NCI-H69 (cell line): ENCODE measurements at places on chromosomes 13 and 19.

GRCh38 chr13:105961438-105961837, 574.0 kb downstream of the EFNB2 start:
- no peak for DNase-seq

GRCh38 chr13:114249077-114249476, 14.4 kb downstream of the CDC16 start:
- peak; percentile 22 for DNase-seq

DNA sequence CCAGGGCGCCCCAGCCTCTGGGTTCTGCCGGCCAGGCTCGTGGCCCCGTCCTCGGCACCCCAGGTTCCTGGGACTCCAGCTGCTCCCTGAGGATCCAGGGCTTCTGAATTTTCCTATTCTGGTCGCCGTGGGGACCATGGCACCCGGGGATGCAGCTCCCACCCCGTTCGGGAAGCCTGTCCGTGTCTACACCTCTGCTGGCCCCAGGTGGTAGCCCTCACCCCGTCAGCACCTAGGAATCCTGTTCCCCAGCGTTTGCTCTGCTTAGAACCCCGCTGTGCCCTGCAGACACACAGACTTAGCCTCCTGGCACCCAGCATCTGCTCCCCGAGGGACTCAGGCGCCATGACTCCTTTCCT, 960 bp downstream of the PPFIA3 start:
- peak; percentile 44 for DNase-seq

DNA sequence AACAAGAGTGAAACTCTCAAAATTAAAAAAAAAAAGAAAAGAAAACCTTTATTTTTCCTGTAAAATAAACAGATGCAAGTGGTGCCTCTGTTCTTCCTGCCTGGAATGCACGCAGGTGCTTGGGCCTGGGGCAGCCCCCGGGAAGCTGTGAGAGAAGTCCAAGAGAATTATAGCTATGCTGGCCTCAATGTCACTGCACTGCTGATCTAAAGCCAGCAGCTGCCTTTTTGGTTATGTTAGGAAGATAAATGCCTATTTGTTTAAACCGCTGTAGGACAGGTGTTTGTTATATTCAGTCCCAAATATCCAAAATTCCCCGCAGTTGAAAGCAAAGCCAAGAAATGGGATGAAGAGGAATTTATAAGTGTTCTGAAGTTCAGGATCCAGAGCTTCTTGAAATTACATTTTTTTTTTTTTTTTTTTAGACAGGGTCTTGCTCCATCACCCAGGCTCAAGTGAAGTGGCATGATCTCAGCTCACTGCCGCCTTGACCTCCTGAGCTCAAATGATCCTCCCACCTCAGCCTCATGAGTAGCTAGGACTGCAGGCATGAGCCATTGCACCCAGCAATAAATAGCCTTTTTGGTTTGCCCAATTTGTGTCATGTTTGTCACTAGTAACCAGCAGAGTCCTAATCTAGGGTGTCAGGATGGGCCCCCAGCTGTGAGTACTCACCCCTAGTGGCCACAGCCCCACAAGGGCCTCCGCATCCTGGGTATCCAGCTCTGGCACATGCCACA, 2.2 kb downstream of the RINL start:
- DNase-seq: no peak

- no peak for DNase-seq
Measured at GRCh38 chr13:103289681-103290080, 223.5 kb upstream of the SLC10A2 start.

DNA sequence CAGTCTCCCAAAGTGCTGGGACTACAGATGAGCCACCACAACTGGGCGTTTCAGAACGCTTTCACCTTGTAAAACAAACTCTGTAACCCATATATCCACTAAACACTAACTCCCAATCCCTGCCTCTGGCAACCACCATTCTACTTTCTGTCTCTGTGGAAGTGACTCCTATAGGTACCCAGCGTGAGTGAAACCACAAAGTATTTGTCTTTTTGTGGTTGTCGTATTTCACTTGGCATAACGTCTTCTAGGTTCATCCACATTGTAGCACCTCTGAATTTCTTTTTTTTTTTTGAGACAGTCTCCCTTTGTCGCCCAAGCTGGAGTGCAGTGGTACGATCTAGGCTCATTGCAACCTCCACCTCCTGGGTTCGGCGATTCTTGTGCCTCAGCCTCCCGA, 44.8 kb downstream of the BRD4 start:
- DNase-seq: no peak

GRCh38 chr19:41666075-41666474, 22.0 kb downstream of the CEACAM7 start:
- DNase-seq: no peak

DNA sequence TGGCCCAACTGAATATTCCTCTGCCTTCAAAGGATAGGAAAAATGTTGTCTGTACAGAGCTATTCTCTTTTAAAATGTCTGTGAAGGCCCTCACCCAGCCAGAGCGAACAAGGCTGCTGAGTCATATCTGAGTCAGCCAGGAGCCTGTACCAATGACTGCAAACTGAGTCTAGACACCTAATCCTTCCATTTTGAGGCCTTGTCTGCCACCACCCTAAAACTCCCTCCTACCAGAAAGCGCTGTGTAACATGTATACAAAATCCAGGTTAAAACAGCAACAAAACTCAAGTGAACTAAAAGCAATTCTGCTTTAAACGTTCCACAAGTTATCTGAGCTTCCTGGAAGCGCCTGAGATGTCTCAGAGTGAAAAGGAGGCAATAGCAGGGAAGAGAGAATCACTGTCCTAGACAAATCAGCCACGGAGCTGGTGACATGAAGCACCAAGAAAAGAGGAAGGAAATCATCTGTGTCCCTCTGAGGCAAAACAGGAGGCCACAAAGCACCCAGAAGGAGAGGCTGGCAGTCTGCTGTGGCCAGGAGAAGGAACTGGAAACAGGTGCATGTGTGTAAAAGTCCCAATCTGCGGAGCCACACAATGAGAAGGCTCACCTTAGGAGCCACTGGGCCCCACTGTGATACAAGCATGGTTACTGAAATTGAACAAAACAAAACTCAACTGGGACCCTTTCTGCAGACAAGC, 10.2 kb downstream of the DHRS12 start:
- DNase-seq: no peak

GRCh38 chr13:48729856-48730255, 76.1 kb downstream of the CYSLTR2 start:
- DNase-seq: no peak

DNA sequence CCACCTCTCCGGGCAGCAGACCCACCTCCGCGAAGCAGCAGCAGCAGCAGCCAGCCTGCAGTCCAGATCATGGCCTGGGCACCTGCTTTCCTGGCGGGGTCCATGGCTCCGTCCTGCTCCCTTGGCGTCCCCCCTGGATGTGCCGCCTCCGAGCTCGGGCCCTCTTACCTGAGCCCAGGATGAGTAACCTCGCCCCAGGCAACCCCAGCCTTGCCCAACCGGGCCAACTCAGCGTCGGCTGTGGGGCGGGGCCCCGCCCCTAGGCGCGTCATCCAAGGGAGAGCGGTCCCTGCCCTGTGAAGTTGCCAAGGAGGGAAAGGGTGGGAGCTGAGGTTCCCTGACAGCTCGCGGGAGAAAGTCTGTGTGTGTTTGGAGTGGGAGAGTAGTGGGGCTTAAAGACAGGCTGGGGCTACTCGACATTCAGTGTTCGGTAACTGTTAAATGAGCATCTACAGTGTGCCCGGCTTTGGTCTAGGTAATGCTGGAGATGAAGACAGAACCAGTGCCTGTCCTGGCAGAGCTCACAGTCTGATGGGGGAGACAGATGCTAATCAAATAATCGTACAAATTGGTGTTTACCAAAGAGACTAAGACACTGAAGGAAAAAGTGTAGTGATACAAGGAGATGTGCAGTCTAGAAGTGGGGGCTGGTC, at the start of gene LYPD3:
Gene LYPD3 (minus strand): TSS at position 141 of the 653 bp plus-strand sequence. CDS start 37 bp downstream, at position 104.
- DNase-seq: peak; percentile 21

- peak; percentile 96 for DNase-seq
Measured at GRCh38 chr19:13163609-13164342, 13.6 kb downstream of the IER2 start.

DNA sequence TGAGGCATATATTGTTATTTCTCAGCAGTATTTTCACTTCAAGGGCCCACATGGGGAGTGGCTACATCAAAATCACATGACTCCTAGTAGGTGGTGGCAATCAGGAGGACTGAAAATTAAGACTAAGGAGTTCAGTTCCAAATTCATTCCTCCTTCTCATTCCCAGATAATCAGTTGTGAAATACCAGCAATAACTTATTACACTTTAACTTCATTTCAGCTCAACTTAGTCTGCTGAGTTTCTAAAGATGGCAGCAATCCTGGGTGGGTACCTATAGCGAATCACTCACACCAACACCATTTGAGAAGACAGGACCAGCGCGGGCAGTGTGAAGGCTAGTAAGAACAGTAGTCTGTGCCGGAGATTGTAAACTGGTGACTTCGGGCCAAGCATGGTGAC, 63.9 kb upstream of the SLC10A2 start:
- DNase-seq: no peak

GRCh38 chr19:37893845-37894575, 12.4 kb downstream of the WDR87 start:
- DNase-seq: no peak

- no peak for DNase-seq
Measured at GRCh38 chr19:29480507-29480906, 45.3 kb upstream of the VSTM2B start.

DNA sequence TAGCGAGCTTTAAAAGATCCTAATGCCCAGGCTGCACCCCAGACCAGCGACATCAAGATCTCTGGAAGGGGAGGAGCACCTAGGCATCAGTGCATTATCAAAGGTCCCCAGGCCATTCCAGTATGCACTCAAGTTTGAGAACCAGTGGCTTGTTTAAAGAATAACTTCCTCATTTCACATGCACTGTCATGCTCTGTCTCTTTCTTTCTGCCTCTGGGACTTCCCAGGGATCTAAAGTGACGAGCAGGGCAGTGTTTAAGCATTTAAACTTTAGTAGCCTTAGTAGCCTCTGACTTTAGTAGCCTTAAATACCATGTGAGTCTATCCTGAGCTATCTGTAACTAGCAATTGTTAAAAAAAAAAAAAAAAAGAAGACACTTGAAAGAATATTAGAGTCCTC, 8.9 kb upstream of the FARP1 start:
- DNase-seq: no peak

DNA sequence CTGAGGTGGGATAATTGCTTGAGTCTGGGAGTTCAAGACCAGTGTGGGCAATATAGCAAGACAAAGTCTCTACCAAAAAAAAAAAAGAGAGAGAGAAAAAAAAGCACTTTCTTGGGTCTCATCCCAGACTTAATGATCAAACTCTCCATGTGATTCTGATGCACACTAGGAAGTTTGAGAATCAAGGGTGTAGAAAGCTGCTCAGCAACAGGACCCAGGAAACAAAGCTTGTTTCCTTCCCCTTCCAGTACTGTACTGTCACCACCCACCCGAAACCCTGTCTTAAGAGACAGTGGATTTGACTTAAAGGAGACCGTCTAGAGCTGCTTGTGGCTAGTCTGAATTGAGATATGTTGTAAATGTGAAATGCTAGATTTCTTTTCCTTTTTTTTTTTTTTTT, 5.8 kb downstream of the MISP3 start:
- DNase-seq: no peak

GRCh38 chr13:77040835-77041234, 13.9 kb upstream of the FBXL3 start:
- DNase-seq: no peak

- peak; percentile 49 for DNase-seq
Measured at GRCh38 chr13:43908156-43909126, 28.7 kb downstream of the LACC1 start.

- DNase-seq: no peak
Measured at GRCh38 chr19:31181535-31181934, 167.7 kb downstream of the TSHZ3 start.

GRCh38 chr13:53382008-53382407, 353.4 kb downstream of the OLFM4 start:
- DNase-seq: peak; percentile 58

DNA sequence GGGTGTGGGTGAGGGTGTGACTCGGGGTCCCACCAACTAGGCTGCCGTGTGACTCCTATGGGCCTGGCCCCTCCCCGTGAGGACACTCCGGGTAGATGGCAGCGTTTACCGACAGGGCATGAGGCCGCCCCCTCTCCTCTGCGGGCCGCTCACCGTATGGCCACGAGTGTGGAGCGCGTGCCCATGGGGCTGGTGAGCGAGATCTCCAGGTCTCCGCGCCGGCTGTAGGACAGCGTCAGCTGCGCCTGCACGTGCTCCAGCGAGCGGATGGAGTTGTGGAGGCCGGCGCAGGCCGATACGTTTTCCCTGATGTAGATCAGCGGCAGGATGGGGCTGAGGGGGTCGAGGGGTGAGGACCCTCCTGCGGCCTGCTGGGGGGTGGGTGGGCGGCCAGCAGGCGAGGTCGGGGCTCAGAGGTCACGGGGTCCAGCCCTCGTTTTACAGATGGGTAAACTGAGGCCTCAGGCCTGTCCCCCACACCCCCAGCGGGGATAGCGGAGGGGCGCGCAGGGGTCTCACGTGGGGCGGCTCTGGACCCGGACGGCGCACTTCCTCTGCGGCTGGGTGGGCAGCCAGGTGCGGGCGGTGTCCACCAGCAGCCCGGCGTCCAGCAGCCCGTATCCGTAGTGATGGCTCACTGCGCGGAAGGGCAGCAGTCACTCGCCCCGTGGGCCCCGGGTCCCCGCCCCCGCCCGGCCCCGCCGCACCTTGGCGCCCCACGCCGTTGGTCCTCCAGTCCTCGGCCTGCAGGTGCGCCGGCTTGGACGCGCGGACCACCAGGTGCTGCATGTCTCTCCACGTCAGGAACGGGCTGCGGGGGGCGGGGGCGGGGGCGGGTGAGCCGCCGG, 4.3 kb upstream of the C19orf25 start:
- DNase-seq: no peak

DNA sequence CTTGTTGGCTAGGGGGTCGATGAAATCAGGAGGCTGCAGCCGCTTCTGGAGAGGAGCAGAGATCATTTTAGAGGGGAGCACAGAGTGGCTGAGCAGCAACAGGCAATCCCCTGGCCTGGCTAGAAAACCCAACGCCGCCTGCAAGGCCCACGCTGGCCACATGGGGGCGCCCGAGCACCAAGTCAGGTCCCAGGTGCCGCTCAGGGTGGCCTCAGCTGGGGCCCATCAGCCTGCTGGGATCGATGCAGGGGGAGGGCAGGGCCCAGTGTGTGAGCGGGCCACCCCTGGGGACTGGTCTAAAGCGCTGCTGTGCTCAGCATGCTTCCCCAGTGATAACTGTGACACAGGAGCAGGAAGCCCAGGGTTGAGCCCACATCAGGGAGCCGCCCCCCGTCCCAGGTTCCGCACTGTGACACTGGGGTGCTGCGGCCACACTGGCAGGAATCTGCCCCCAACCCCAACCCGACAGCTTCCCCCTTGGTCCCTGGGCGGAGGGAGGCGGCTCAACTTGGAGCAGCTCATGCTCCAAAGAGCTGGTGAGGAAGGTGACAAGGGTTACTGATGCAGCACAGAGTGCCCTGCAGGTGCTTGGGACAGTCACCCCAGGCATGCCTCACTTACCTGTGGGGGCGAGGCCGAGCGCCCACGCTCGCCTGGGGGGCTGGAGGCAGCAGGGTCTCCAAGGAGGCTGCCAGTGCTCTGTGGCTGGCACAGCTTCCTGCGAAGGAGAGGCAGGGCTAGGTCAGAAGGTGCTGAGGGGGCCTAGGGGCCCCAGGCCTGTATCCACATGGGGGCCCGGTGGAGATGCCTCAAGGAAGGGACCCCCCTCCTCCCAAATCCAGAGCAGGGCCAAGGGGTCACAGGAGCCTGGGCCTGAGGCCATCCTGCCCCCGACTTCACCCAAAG, 13.3 kb upstream of the ISYNA1 start:
- peak; percentile 78 for DNase-seq

- no peak for DNase-seq
Measured at GRCh38 chr19:14015524-14016035, 9.5 kb upstream of the RFX1 start.

GRCh38 chr19:13099073-13099999, 3.3 kb downstream of the LYL1 start:
- peak; percentile 82 for DNase-seq

- DNase-seq: peak; percentile 64
Measured at GRCh38 chr13:38394777-38395496, 45.3 kb downstream of the UFM1 start.
